Mammary epithelial cell (primary cell): ENCODE measurements at places on chromosomes 13 and 19. TPM values are rescaled to one million over a fixed set of nuclear protein-coding genes. Genes with fewer than 3 reads are reported as not detected.
A peak's percentile ranks its signal among the peaks of the same experiment; 100 is the strongest.

DNA sequence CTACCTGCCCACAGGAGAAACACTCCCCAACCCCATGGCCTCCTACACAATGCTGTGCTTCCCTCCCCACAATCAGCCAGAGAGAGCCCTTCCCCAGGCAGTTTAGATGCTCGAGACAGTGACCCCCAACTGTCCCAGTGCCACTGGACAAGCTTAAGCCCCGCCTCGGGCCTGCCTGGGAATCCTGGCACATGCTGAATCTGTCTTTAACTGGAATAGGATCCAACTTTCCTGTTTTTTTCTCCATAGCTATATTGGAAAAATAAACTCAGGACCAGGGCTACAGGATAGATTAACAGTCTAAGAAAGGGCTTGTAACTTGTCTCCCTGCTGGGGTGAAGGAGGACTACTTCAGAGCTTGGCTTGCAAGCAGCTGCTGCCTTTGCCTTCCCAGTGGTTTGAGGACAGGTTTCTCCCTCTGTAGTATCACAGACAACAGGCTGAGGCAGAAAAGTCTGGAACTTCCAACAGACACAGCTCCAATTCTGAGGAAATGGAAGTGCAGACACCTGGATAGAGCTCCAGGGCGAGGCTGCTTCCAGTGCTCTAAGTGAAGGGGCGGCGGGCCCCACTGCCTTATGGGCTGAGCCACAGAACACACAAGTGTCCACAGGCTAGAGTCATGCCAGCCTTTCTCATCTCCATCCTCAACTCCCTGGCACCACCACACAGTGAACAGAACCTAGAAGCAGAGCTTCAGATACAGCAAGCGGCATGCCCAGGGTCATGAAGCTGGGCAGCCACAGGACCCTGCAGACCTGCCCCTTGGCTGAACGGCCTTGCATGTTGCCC, 228.3 kb downstream of the TUBA3C start:
- DNase-seq = no peak

GRCh38 chr19:44795398-44795987, 13.4 kb upstream of the BCAM start:
- no peak for DNase-seq

DNA sequence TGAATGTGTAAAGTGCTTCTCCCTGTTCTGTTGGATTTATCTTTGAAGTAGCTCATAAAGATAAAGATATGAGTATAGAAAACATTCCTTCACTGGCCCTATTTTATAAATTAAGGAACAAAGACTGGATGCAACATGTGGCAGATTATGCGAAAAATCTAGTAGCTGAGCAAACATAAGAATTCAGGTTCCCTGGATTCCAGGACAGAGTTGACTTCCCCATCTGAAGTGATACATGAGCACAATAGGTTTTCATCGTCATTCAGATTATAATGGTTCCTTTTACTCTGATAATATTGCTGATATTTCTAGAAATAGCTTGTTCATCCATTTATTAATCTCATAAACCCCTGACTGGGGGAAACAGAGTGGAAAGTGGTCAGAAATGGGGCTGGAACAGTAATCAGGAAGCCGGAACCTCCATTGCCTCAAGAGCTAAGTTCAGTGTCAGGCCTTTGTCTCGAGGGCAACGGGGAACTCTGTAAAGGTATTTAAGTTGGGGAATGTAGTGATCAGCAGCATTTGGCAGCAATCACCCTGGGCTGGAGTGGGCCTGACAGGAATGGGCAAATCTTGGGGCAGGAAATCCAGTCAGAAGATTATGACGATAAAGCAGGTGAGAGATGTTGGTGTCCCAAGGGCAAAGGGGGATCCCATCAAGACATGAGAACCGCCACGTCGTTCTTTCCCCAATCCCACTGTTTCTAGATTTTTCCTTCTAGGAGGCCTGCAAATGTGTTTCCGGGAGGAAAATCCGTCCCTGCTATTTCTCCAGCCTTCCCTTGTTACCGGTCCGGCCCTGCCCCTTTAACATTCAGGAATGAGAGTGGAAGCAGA, 232.5 kb upstream of the SERP2 start:
- peak; percentile 47 for DNase-seq

DNA sequence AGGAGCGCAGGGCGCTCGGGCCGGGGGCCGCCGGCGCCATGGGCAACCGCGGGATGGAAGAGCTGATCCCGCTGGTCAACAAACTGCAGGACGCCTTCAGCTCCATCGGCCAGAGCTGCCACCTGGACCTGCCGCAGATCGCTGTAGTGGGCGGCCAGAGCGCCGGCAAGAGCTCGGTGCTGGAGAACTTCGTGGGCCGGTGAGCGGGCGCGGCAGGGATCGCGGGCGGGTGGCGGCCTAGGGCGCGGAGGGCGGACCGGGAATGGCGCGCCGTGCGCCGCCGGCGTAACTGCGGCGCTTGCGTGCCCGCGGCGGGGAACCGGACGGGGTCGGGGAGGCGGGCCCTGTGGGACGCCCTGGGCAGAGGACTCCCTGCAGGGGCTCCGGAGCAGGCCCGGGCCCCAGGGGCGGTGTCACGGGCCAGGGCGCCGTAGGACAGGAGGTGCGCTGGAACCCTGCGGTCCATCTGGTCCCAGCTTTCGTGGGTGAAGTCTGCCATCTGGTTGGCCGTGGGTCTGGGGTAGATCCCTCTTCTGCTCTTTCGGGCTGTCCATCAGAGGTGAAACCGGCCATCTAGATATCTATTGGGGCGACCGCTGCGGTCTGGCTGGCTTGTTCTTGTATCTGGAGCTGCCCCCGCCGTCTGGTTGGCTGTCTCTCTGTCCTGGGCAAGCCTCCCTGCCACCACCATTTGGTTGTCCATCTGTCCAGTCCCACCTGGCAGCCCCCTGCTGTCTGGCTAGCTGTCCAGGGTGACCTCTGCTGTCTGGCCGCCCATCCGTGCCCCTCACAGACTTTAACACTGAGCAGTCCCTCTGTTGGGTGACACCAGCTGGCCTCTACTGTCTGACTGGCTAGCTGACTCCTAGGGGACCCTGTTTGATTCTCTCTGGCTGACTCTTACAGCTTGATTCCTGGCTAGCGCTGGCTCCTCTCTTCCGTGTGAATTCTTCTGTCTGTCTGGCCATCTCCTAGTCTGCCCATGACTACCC, 622 bp downstream of the DNM2 start:
- DNase-seq = peak; percentile 31

DNA sequence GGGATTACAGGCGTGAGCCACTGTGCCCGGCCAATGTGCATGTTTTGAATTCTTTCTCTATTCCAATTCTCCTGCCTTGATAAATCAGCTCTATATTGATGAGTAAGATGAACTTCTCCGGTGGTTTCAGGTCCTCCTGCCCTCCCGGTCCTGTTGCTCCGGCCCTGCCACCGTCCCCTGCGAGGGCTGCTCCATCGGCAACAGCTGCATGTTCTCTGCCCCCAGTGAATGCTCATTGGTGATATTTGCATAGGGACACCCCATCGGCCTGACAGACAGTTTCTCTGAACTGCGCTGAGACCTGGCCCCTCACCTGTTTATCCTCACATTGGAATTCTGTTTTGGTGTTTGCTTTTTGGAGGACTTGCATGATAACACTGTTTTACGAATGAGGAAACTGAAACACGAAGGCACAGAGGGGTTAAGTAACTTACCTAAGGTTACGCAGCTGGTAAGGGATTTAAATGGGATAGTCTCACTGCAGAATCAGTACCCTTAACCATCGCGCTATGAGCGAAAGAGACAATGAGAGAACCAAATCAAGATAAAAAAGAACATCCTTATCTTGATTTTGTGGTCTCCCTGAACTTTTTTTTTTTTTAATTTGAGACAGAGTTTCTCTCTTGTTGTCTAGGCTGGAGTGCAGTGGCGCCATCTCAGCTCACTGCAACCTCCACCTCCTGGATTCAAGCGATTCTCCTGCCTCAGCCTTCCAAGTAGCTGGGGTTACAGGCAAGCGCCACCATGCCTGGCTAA, 32.2 kb downstream of the ZNF557 start:
- DNase-seq = no peak

DNA sequence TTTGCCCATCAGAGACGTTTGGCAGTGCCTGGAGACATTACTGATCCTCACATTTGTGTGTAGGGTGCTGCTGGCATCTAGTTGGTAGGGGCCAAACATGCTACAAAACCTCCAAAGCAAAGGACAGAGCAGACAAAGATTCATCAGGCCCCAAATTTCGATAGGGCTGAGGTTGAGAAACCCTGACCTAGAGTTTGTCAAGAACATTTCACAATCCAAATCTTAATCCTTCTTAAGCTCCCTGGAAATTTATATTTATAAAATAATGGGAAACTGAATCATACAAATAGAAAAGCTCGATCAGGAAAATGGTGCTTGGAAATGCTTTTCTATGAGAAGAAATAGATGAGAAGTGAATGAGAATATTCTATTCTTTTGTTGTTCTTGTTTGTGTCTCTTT, 273.6 kb downstream of the DCT start:
- DNase-seq = no peak

- peak; percentile 40 for DNase-seq
These were observed 20.5 kb downstream of the DZIP1 start for GRCh38 chr13:95624020-95624419.

- no peak for DNase-seq
These were observed 22.2 kb downstream of the COL4A2 start for GRCh38 chr13:110329258-110329657.

- DNase-seq = no peak
These were observed 49.3 kb upstream of the GPR183 start for GRCh38 chr13:99356262-99357091.

DNA sequence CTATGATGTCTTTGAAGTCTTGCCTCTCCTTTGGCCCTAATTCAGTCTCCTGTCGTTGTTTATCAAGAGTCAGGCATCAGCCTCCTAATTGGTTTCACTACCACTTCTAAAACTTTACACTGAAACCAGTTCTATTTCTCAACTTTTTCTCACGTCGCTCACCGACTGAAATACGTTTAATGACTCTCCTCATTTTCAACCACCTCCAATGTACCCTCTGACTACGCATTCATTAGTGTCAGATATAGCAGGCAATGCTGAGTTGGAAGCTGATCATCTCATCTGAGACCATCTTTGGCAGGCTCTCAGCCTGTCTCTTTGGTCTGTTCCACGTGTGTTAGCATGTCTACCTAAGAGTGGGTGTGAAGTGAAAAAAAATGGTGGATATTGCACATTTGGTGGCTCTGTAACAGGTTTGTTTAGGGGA, 128.1 kb downstream of the KL start:
- no peak for DNase-seq

DNA sequence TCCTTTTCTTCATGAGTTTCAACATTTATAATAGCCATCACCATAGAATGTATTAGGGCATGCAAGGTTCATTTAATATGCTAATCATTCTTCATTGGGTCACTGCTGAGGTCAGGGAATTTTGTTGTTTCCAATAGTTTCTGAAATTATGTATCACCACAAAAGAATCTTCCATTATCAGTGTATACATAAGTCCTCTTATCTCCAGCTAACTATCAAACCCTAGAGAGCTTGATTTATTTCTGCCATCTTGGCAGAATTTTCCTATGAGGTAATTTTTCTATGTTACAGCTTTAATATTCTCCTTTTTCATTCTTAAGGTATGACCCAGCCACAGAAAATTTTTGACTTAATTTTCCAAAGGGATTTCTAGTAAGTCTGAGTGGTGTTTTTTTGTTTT, 415.0 kb upstream of the SLITRK1 start:
- no peak for DNase-seq

GRCh38 chr19:47633996-47634395, 25.1 kb downstream of the BICRA start:
- no peak for DNase-seq

GRCh38 chr13:112065867-112066623, 904 bp upstream of the SOX1 start:
- no peak for DNase-seq

GRCh38 chr13:47288546-47288945, 391.7 kb upstream of the HTR2A start:
- DNase-seq = no peak

The CCNA1 gene
- 19.3 TPM for total RNA-seq

The FREM2 gene
- 5.7 TPM for total RNA-seq

The NOVA2 gene
- not detected in 2 replicates for total RNA-seq

The NAPSA gene
- 0.59 and 0.75 TPM in 2 replicates for total RNA-seq
